ENCODE measurements at places on chromosomes 16 and 17.

DNA sequence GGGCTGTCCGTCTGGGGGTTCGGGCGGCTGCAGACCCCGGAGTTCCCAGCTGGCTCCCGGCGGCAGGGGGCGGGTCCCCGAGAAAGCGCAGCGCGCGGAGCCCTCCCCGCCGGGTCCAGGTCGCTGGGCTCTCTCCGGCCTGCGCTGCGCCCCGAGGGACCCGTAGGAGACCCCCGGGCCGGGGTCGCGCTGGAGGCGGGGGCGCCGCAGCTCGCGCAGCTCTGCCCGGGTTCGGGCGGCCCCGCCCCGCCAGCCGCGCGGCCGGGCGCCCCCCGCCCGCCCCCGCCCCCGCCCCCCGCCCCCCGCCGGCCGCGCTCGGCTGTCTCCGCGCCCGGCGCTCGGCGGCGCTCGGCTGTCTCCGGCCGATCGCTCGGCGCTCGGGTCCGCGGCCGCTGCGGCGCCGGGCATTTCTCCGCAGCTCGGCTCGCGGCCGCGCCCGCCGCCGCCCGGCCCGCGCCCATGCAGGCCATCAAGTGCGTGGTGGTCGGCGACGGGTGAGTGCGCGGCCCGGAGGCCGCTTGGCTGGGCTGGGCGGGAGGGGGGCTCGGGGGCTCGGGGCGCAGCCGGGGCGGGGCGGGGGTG, at the start of gene RAC3:
TSS of gene RAC3 (plus strand) at position 376 of the 582 bp plus-strand sequence. CDS start at position 460, 84 bp downstream.
- peak; percentile 20 for ATAC-seq

- peak; percentile 21 for ATAC-seq
Measured at GRCh38 chr16:57413301-57413730, 8.7 kb downstream of the CCL17 start.

DNA sequence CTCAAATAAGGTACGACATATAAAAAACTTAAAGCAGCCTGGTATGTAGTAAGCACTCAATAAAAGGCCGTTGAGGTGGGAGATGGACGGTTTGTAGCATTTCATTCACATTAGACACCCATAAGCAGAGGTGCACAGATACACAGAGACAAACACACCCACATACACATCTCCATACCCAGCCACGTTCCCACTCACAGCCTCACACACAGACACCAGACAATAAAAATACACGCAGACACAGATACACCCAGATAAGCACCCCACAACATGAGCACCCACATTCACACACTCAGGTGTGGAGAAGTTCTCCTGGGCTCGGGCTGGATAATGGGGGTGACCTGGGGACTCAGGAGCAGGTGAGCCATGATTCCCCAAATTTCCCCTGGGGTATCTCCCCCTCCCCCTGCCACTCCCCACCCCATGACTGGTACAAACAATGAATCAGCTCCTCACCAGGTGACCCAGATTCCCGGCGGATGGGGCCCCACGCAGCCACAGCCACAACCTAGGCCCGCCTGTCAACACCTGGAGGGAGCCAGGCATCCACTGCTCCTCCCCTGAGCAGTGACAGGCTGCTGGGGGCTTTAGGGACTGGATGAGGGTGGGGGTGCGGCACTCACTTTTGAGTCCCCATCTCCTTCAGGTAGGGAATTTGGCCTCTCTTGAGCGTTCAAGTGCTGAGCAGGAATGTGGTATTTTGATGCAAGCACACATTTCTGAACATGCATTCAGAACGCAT, 2.7 kb downstream of the DLX3 start:
- ATAC-seq = no peak

- no peak for ATAC-seq
Measured at GRCh38 chr16:74650966-74651567, 15.6 kb downstream of the RFWD3 start.

DNA sequence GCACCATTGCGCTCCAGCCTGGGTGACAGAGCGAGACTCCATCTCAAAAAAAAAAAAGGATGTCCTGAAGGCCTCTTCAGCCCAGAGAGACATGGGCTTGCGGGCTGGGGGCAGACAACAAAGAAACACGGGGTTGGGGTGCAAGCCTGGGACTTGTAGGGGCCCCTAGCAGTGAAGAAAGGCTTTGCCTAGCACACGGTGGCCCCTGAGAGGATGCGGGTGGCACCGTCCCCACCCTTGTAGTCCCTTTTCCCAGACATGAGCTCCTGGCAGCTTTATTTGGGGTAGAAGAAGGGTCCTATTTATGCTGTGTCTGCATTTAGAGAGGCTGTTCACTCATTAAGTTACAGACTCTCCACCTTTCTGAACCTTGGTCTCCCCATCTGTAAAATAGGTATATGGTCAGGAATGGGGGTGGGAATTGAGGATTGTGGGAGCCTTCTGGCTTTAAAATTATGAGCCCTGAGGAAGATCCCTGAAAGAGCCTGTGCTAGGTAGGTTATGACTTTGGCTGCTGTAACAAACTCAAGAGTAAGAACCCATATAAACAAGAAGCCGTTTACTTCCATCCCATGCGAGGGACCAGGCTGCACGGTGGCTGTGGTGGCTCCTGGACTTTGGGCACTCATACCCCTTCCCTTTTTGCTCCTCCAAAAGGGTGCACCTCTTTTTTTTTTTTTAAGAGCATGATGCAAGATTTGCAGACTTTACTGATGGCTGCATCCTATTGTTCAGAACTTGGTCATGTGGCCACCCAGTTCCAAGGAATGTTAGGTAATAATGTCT, 20.6 kb upstream of the ADGRG1 start:
- no peak for ATAC-seq

GRCh38 chr17:21015564-21015963, 27.2 kb downstream of the USP22 start:
- ATAC-seq = no peak

DNA sequence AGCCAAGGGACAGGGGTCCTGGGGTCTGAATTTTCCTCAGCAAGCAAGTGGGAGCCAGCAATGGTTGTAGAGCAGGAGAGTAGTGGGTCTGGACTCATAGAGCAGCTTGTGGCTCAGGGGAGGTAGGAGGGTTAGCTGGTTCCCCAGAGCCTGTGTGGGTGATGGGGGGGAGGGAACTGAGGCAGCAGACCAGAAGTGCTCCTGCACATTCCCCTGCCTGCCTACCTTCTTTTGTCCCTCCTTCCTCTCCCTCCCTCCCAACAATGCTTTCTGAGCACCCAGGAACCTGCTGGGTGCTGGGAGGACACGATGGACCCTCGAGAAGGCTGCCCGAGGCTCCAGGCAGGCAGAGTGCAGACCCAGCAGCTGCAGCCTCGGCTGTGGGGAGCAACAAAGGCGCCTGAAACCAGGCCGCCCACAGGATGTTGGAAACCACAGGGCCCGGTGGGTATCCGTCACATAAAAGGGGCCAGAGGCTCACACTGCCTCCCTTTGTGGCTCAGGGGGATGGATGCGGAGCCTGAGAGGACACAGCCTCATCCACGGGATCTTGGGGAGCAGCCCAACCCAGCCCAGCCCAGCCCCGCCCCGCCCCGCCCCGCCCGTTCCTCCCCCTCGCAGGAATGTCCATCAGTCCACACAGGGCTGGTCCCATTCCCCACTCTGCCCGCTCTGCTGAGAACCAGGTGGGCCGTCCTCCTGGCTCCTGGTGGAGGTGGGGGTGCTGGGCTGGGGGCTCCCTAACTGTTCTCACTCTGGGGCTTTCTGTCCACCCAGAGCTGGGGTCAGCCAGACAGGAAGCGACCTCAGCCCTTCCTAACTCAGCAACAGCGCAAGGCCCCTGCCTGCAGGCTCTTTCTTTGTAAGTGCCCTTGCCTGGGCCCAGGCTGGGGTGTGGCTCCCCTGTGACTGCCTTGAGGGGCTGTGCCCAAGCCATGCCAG, 1.7 kb upstream of the NLRC3 start:
- peak; percentile 66 for ATAC-seq

DNA sequence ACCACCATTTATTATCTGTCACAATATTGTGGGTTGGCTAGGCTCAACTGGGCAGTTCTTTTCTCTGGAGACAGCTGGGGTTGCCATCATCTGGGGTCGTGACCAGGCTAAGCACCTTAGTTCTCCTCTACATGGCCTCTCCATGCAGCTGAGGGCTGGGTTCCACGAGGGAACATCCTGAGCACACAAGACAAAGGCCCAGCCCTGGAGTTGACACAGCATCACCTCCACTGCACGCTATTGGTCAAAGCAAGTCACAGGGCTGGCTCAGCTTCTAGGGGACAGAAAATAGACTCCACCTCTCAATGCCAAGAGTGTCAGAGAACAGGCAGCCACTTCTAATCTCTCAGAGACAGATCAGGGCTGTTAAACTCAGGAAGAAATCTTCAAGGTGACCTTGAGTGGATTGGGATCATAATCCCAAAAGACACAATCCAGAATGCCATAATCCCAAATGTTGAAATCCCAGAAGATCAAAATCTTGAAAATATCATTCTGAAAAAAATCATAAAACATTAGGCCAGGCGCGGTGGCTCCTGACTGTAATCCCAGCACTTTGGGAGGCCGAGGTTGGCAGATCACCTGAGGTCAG, 13.0 kb upstream of the USP10 start:
- ATAC-seq = no peak

DNA sequence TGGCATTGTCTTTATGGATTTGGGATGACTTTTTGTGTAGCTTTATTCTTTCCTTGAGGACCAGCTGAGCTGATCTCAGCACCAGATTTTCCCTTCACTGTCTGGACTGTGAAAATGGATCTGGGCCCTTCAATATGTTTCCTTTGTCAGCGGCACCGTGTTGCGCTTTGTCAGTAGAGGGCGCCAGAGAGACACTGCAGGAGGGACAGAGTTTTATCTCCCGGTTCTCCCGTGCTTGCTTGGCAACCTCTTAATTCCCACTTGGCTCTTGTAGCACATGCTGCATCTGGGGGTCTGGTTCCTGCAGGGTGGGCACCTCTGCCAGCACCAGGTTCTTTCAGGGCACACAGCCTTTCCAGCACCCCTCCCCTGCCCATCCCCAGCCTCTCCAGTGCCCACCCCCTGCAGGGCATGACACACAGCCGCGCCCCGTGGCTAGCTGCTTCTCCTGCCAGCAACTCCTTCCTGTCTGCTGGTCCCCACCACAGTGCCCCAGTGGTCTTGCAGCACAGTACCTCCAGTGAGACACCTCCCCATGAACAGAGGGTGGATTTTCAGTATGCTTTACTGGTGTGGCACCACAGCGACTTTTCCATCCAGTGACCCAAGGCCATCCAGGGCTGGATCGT, 19.6 kb downstream of the OR1D5 start:
- no peak for ATAC-seq

- no peak for ATAC-seq
Measured at GRCh38 chr16:8278031-8278580, 312.2 kb downstream of the TMEM114 start.

DNA sequence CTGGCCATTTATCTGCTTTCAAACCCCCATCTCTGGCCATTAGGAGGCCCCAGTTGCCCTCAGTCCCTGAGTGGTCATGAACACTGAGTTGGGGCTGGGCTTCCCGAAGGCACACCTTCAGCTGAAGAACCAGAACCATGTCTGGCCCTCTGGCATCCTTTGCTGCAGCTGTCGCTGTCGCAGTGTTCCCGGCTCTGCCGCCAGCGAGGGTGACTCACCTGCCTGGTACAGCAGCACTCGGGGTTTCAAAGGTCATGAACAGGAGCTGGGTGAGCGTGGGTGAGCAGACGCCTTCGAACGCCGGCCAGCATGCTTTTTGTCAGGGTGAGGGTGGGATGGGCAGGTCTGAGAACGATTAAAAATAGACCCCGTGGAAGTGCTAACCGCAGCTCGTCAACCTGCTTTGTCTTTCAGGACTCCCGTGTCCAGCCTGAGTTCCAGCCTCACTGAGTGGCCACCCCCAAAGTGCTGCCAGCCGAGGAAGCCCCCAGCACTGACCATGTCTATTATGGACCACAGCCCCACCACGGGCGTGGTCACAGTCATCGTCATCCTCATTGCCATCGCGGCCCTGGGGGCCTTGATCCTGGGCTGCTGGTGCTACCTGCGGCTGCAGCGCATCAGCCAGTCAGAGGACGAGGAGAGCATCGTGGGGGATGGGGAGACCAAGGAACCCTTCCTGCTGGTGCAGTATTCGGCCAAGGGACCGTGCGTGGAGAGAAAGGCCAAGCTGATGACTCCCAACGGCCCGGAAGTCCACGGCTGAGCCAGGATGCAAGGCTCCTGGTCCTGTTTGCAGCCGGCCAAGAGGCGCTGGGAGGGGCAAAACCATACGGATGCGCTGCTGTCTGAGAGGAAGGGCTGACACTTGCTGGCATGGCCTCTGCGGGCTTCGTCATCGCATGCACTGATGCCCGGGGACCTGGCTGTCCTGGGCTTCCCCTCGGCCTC, 7.6 kb downstream of the SNN start:
- ATAC-seq = peak; percentile 83

- no peak for ATAC-seq
Measured at GRCh38 chr17:56887105-56887504, 26.7 kb downstream of the TRIM25 start.
